Activated CD4-positive, CD25-positive, alpha-beta regulatory T cell treated with anti-CD3 and anti-CD28 coated beads, Interleukin-2, amount 50 U/mL, for 72 hours (primary cell): ENCODE measurements at places on chromosomes 11 and 22.

DNA sequence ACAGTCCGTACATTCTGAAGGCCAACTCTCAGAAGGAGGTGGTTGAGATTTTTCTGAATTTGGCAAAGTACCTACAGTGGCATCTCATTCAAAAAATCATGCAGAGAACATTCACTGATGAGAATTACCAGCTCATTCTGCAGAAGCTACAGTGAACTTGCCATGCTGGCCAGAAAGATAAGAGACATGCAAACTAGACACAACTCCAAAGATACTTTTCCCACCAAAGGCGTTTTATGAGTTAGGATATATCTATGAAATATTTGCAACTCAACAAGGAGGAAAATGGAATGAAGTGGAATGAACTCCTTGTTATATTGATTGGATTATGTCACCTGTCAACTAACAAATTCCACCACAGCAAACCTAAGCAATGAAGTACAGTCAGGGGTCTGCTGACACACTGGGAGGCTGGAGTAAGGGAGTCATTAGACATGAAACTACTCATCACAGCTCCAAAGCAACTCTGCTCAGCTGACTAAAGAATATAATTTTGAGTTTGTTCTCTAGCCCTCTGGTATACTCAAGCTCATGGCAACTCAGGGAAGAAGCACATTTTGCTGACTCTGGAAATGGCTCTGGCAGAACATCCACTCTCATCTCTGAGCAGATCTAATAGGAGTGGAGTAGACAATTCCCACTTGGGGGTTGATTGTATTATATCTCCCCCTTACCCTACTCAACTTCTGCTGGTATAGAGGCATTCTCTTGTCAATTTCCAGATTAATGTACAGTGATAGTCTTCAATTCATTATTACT, 22.9 kb downstream of the MAML2 start:
- no peak for DNase-seq

DNA sequence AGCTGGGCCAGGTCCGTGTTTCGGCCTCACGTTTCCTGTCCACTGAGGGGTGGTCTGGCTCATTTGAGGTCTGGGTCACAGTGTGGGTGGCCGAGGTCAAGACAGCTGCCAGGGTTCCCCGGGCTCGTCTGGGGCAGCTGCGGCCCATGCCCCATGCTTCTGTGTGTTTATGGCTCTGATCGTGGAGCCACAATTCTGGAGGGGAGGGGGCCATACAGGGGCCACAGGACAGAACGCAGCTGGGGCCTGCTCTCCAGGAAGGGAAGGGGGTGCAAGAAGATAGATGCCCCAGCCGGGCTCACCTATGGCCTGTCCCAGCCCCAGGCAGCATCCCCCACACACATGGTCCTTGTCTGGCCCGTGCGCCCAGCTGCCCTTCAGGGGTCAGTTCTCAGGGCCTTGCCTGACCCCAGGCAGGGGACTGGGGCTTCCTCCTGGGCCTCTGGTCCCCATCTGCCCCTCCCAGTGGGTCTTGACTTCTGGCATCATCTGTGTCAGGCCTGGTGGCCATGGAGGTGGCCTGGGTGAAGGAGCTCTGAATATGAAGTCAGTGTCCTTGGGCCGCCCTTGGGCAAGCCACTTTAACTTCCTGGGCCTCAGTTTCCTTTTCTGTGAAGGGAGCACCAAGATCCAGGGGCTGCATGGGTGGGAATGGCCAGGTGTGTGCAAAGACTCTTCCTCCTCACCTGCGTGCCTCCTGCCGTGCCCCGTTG, 8.4 kb downstream of the TSPAN32 start:
- no peak for DNase-seq

GRCh38 chr11:396948-397548, 3.0 kb downstream of the PKP3 start:
- DNase-seq = peak; percentile 61

DNA sequence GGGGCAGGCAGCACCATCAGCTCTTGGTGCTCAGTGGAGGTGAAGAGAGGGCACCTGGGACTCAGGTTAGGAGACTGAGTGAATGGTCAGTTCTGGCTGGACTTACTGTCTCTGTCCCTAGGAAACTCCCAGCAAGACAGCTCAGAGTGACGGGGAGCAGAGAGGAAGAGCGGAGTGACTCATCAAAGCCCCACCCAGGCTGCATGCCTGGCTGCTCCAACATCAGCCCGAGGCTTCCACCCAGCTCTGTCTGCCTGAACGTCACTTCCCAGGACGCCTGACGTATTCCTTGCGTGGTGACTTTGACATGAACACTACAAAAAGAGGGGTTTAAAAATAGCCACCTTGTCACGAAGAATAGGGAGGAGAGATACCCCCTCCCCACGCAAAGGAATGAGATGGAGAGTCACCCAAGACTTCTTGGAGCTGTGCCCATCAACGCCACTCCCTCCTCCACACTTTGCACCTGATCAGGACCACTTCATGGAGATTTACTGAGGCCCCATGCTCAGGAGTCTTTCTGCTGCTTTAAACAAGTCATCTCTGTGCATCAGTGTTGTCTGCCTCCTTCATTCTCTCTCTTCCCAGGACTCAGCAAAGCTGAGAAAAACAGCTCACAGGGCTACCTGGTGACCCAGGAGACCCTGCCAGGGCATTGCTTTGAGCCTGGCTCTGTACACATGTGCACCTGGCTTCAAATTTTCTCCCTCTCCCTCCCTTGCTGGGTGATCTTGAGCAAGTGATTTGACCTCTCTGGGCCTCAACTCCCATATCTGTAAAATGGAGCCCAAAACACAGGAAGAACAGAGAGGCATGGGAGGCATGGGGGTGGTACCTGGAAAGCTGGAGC, 83.1 kb downstream of the MN1 start:
- no peak for DNase-seq

DNA sequence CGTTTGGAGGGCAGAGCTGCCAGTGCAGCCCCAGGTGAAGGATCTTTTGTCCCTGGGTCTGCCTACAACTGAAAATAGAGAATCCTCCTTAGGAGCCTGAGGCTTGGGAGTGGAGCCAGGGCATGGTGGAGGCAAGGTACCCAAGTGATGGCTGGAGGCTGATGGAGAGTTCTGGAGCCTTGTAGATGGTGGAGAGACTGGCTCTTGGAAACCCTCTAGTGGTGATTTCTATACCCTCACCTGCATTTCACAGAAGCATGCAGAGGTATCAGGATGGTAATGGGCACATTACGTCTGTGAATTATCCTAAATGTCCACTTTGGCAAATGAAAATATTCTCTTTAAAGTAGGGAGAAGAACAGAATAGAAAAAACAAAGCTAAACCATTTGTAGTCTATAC, 44.4 kb downstream of the INSC start:
- no peak for DNase-seq

GRCh38 chr11:105456950-105457349, 152.9 kb upstream of the GRIA4 start:
- no peak for DNase-seq

GRCh38 chr11:115760461-115761320, 256.5 kb upstream of the CADM1 start:
- no peak for DNase-seq

- no peak for DNase-seq
These were observed 977.7 kb downstream of the JRKL start for GRCh38 chr11:97367406-97368083.

GRCh38 chr11:119373921-119374631, 7.4 kb downstream of the USP2 start:
- no peak for DNase-seq
